Amniotic stem cell (primary cell): ENCODE measurements at places on chromosomes 3 and 15.

DNA sequence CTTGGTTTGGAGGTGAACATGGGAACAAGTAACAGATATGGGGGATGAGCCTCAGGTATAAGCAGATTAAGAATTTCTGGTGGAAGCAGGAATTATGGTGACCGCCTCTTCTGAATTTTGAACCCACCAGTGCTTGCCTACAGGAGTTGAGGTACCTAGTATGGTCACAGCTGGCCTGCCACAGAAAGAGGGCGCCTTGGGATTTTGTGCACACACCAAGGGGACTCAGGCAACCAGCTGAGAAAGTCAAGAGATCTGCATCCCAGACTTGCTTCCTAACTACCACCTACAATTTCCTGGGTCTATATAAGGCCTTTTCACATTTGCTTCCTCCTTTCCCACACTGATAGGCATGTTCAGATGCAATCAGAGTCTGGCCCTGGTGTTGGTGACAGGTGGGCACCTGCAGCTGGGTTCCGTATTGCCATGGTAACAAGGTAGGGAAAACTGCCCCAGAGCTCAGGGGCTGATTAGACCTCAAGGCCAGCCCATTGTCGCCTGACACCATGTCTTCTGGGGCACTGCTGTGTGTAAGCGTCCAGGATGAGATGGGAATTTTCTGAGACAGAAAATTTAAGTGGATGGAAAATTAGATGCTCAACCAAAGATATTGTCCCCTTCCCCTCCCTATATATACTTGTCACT, 75.9 kb upstream of the RASGRF1 start:
- DNase-seq = no peak

DNA sequence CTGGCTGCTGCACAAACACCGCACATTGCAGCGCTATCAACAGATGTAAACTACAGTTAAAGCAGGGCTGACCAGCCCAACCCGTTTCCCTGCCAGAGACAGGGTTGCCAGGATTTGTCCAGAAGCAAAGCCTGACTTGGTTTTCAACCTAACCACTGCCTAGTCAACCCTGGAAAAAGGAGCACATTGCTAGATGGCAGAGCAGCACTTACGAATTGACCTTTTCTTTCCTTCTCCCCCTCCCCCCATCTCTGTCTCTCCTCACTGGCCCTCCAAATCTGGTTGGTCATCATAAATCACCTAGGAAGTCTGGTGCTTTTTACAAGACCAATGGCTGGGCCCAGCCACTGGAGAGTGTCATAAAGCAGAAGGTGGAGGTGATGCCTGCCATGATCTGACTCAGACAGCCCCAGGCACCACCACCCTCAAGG, 51.3 kb downstream of the ABCC5 start:
- DNase-seq = no peak

GRCh38 chr3:67094774-67095173, 96.7 kb downstream of the KBTBD8 start:
- no peak for DNase-seq

DNA sequence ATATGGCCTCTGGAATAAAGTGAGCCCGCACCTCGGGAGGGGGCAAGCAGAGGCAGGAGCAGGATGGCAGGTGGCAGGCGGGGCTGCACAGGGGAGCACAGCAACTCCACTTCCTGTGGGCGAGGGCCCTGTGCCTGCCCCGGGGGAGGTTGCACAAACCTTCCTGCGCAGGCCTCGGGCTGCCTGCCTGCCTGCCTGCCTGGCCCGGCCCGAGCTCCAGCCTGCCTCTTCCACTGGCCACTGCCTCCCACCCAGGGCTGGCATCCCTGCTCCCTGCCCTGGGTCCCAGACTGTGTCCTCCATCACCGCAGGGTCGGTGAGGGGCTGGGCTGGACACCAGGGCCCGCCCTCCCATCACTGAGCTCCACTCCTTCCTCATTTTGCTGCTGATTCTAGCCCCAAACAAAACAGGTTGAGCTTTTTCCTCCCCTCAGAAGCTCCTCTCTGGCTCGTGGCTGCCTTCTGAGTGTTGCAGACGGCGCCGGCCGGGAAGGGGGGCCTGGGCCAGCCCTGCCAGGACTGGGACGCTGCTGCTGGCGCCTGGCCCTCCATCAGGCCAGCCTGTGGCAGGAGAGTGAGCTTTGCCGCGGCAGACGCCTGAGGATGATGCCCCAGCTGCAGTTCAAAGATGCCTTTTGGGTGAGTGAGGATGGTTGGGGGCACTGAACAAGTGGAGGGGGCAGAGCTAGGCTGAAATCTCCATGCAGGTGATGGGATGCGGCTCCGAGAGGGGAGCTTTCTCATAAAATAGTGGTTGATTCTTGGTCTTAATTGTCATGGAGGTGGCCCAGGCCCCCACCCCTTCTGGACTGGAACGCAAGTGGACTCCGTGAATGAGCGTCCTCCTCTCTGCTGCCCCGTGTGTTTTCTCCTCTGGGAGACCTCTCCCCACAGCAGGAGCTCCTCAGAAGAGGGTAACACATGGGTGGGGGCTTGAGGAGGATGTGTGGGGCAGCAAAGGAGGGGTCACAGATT, at the start of gene PSTPIP1:
TSS of gene PSTPIP1 (plus strand) at position 156 of the 975 bp plus-strand sequence. CDS start at position 604, 448 bp downstream.
- DNase-seq = no peak

DNA sequence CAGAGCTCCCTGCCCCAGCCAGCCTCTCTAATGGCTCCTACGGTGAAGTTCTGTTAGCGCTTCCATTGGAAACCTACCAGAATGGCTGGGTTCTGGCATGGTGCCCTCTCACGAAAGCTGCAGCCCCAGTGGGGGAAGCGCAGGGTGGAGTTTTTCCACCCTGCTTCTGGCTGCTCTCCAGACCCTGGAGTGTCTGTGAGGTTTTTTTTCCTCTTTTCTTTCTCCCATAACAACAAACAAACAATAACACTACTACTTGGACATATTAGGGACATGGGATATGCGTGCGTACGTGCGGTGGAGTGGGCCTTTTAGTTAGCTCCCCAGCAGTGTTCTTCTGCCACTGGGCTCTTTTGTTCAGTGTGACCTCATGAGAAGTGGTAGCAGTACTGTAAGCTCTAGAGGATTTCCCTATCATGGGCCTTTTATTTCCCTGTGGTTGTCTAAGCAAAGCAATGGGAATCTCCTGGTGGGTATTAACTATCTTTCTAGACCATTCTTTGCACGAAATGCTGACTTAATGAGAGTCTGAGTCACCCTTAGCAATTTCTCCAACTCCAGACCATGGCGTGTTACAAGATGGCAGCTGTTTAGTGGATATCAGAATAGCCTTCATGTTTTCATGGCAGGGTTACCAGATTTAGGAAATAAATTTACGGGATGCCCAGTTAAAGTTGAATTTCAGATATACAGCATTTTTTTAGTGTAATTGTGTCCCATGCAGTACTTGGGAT, 161.9 kb downstream of the FNDC3B start:
- DNase-seq = no peak

DNA sequence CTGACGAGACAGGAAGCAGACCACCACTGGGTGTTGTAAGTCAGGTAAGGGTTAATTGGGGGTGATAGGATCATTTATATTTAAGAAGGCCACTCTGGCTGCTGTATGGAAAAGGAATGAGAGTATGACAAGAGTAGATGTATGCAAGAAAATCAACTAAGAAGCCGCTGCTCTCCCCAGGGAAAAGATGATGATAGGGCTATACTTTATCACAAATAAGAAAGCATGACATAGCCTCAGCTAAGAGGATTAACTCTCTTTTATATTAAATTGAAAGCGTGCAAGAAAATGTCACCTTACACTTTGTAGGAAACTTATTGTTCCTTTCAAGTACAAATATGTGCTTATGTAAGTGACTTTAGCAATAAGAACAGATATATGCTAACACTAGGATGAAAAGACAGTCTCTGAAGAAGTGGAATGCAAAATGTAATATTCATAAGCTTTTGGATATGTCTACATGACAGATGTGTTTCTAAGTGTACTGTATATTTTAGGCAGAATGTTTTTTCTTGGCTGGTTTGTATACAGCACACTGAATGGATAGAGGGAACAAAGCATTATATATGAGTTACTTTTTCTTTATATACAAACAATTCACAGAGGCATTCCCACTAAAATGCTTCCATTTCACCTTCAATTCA, 8.7 kb upstream of the NDUFB4 start:
- no peak for DNase-seq

- DNase-seq = no peak
These were observed 144.2 kb upstream of the SNTN start for GRCh38 chr3:63508305-63508704.
